ENCODE measurements at places on chromosomes 12 and 14.
A peak's percentile ranks its signal among the peaks of the same experiment; 100 is the strongest.

DNA sequence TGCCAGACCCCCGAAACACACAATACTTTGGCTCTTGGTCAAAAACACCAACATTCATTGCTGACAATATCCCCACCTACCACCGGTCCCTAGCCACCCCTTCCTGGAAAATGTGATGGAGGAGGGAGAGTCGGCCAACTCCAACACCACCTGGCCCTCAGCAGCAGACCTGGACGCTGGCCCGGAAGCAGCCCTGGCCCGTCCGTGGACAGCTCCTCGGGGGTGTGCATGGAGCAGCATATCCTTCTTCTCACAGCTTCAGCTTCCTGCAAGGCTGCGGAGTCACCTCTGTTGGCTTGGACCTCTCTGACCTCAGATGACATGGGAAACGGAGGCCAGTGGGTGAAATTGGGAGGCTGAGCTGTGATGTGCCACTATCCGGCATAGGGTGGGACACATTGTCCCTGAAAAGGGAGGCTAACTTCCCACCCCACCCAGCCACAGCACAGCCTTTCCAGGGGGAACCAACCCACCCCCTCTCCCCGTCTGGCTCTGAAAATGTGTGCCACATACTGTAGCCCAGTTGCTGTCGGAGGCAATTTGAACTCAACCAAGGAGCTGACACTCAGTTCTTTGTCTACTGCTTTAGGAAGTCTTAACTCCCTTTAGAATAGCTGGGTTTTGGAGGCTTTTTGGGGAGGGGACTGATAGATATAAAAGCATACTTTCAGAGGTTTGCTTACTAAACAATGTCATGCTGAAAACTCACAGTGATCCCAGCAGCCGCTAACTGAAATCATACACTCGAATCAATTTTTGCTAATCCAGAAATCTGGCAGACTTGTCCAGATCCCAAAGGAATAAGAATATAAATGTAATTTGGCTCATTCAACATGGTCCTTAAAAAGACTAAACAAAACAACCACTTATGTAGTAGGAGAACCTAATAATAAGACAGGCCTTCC is 43.1 kb upstream of the LTA4H start:
- DNase-seq, result no peak

DNA sequence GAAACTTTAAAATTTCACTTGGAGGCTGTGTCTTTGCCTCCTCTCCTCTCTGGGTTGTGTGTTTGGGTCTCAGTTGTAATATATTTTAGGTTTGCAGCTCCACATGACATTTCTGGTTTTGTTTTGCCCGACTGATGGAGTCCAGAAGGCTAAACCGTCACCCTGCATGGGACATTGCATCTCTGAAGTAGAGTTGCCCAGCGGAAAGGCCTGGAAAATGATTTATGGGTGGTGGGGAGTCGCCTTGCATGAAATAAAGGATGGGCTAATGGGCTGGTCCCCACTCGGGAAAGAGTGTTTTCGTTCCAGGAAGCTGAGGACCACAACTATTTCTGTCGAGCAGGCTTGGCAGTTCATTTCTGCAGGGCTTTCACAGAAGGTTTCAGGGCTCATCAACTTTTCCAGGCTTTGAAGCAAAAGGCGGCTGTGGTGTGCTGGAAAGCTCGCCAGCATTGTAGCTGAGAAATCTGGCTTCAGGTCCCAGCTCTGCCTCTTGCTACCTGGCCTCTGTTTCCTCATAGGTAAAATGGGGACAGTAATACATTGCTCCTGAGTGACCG is 74.8 kb upstream of the GSC start:
- no peak for DNase-seq

DNA sequence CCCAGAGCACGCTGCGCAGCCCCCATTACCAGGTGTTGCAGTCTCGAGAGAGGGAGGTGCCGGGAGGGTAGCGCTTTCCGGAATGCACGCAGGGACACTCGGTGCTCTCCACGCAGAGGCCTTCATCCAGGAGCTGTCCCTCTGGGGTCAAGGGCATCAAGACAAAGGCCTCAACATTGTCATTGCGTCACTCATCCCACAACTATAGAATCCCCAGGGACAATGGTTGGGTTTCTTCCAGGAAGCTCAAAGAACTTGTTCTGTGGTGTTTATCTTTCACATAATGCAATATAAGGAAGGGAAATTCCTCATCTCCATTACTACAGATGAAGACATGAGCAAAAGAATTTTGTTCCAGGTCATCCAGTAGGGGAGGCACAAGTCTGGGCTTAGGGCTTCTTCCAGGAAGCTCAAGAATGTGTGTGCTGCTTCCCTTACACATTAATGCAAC is 52.1 kb downstream of the VWF start:
- DNase-seq, result no peak

- no peak for DNase-seq
Measured at GRCh38 chr12:74889563-74890236, 319.9 kb downstream of the KCNC2 start.

DNA sequence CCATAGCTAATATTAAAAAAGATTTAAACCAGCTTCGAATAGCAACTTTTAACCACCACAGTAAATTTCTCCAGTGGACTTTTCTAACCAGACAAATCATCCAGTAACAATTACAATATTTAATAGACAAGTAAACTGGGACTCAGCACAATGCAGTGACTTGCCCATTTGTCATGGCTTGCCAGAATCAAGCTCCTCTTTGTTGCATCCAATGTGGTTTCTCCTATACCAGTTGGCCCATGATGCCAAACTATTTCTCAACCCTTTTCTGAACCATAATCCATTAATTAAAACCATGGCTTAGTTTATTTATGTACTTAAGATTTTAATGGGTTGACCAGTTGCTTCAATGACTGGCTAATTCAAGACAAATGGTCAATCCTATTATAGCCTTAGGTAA is 64.4 kb downstream of the DIO2 start:
- no peak for DNase-seq

DNA sequence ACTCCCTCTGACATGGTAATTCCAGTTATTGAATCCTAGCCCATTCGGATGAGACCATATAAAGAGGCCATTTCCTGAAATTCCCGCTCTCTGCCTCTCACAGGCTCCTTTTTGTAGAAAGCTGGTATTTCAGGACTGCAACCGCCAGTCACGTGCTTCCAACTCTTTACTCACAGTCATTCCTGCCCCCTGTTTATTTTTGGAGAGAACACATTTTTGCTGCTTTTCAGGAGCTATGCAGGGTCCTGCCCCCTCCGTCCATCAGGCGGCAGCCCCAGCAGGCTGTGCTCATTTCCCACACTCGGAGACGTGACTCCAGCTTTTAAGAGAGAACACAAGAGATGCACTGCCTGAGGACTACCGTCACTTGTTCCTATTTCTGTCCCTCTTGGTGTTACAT is 26.8 kb downstream of the IFT43 start:
- DNase-seq, result no peak

DNA sequence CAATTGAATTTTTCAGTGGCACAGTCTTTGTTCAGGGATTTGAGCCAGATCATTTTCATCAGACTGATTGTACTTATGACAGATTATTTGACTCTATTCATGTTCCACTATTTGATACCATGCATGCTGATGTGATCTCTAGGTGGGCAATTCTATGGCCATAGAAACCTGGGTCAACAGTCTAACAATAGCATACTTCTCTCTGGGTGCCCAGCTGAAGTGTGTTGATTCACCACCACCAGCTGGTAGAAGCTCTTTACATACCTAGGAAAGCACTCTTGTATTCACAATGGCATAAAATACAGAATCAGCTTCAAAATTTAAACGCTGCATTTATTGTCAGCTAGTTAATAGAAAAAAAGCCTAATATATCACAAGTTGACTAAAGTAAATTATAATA is 90.2 kb upstream of the TMTC2 start:
- DNase-seq, result peak; percentile 54

All from NCI-H2171 treated with DMSO at 0.1 percent for 48 hours (cell line).